ENCODE measurements at places on chromosomes 6 and 20.

- no peak for DNase-seq
Measured at GRCh38 chr6:129236001-129236517, 353.1 kb downstream of the LAMA2 start.

- no peak for DNase-seq
Measured at GRCh38 chr6:12138381-12138780, 126.3 kb downstream of the HIVEP1 start.

- no peak for DNase-seq
Measured at GRCh38 chr6:169858935-169859351, 107.5 kb downstream of the ERMARD start.

- DNase-seq: peak; percentile 81
Measured at GRCh38 chr6:143579703-143580102, 68.2 kb upstream of the FUCA2 start.

DNA sequence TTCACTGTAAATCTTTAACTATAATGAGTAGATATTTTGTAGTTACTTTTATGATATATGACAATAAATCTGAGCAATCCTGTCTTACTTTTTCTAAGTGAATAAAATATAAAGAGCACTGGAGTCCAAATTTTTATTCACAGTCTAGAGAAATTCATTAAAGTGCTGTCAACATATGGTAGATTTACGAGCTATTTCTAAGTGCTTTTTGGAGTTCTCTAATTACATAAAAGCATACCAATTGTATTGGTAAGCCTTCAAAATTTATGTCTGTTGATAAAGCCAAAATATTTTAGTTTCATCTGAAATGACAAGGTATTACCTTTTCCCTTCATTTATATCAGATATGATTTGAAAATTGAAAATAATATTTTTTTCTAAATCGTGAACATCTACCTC is 75.4 kb downstream of the MAN1A1 start:
- peak; percentile 25 for DNase-seq

GRCh38 chr6:154408891-154409500 is 52.4 kb upstream of the IPCEF1 start:
- DNase-seq: peak; percentile 22

GRCh38 chr20:44173846-44174245 is 13.1 kb downstream of the JPH2 start:
- DNase-seq: no peak

DNA sequence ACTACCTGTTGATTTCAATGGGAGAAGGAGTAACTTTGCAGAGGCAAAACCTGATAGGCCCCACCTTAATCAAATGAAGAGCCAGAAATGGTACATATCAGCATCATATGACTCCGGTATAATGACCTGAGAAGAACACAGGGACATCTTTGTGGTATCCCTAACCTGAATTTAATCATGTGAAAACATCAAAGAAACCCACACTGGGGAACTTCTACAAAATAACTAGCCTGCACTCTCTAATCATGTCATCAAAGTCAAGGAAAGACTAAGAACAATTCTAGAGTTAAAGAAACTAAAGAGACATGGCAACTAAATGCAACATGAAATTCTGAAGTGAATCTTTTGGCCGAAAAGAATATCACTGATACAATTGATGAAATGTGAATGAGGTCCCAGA is 34.9 kb downstream of the SLC17A4 start:
- no peak for DNase-seq

DNA sequence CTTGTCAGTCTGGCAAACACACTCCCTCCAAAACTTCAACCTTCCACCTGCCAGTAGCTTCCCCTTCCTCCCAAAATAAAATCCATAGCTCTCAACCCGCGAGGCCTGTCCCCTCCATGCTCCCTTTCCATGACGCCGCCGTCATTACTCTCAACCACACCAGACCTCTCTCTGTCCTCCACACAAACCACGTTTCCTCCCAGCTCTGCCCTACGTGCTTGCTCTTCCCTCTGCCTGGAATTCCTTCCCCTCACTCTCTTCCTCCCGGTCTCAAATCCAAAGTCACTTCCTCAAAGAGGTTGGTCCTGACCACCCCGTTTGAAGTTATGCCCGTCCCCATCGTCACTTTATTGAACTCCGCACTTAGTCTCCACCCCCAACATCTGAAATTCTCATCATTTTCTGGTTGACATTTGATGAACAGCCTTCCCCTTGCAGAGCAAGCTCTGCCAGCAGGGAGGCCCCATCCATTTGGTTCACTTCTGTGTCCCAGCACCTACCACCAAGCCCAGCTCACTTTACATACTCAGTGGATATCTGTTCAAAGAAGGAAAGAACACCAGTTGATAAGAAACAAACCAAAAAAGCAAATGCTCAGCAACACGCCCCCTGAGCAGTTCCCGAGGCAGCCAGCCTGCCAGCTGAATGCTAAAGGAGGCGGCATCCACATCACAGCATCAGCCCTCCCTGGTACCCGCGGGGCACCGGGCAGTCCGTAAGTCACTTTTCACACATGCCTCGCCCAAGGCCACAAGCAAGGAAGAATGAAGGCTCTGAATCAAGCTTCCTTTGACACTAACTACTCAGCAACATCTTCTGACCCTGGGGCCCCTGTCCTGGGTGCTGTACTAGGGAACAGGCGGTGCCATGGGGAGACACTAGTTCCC is 125.0 kb downstream of the NFATC2 start:
- no peak for DNase-seq

DNA sequence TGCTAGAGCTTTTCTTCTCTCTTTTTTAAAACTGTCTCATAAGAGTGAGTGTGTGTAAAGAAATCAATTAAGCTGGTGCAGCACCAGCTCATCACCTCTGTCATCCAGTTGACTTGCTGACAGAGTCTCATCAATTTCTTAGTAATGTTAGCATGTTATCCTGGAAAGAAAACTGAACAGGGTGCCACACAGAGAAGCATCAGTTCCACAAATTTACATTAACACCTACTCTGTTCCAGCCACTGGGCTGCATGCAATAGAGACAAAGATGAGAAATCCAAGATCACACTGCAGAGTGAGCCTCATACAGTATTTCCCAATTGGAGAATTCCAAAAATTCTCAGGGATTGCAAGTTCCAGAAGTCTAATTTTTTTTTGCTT is 207.0 kb upstream of the CITED2 start:
- DNase-seq: no peak

DNA sequence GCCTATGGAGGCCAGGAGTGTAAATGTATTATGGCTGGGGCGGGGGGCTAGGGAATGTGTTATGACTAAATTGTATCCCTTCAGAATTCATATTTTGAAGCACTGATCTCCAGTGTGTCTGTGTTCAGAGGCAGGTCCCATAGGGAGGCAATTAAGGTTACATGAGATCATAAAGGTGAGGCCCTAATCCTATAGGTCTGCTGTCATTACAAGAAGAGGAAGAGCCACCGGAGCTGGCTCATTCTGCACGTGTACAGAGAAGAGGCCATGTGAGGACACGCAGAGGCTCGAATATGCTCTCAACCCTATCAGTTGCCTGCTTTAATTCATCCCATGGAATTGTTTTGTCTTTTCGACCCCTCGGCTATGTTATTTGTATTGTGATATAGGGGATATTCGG is 76.9 kb downstream of the VTA1 start:
- DNase-seq: no peak

- DNase-seq: peak; percentile 63
Measured at GRCh38 chr20:45098103-45098773, 2.7 kb downstream of the KCNS1 start.

GRCh38 chr6:145809211-145809610 is 5.4 kb downstream of the FBXO30 start:
- DNase-seq: no peak

DNA sequence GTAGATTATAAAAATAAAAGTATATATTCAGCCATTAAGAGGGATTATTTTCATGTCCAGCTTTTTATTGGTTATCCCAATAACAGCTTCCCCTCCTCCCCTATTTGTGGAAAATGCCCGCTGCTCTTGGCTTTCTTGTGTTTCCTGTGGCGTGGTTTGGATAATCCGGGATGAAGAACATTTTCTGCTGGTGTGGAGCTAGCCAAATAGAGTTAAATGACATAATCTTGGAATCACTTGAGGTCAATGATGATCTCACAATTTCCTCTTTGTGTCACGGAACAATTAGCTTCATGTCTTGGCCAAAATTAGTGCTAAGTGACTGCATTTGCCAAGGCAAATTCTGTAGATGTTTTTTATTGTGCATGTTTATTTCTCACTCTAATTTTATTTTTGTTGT is 394.0 kb downstream of the LAMA2 start:
- no peak for DNase-seq

DNA sequence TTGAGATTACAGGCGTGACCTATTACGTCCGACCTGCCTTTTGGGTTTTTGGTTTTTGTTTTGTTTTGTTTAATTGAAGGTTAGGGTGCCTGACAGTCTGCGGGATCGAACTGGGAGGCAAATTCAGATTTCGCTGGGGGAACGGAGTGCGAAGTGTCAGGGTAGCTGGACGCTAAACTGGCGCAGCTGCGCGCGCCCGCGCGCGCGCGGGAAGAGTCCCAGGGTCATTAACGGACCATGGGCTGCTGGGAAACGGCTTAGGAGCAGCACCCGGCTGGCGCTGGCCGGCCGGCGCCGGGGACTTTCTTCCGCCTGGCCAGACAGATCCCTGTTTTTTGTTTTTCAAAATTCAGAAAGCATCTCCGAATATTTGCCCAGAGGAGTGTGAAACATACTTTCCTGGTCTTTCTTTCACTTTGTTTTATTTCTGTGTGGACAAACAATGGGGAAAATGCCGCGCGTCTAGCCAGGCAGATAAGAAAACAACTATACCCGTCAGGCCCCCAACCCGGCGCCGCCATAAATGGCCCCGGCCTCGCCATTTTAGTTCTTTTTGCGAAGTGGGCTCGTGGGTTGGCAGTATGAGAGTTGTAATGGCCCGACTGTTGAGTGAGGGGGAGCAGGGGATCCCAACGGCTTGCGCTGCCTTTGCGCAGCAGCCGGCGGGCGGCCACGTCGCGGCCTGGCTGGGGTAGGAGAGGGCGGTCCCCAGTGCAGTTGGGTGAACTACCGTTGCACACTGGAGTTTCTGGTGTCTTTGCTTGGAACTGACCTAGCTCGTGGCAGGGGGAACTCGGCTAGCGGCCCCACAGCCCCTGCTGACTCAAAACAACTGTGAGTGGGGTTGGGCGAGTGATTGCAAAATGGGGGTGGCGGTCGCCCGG is 7.1 kb downstream of the HSPA1B start:
- DNase-seq: peak; percentile 89

- DNase-seq: peak; percentile 57
Measured at GRCh38 chr6:17015144-17015543, 86.7 kb upstream of the STMND1 start.

- DNase-seq: peak; percentile 58
Measured at GRCh38 chr6:118812970-118813369, 81.0 kb upstream of the ASF1A start.

- DNase-seq: no peak
Measured at GRCh38 chr6:126086560-126086959, 100.2 kb downstream of the TRMT11 start.

DNA sequence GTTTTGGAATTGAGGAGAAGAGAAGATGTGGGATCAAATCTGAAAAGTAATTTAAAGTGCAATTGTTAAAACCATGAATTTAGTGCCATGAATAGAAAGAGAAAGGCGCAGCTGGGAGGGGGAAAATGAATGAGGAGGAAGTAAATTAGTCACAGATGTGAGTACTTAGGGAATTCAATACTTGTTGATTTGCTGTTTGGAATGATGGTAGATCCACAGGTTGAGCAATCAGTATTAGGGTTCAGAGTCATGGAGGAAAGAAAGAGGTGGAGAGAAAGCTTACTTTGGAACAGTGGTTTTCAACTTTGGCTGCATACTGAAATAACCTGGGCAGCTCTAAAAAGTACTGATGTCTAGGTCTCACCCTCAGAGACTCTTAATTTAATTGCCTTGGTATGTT is 229.7 kb upstream of the ASCC3 start:
- peak; percentile 10 for DNase-seq

DNA sequence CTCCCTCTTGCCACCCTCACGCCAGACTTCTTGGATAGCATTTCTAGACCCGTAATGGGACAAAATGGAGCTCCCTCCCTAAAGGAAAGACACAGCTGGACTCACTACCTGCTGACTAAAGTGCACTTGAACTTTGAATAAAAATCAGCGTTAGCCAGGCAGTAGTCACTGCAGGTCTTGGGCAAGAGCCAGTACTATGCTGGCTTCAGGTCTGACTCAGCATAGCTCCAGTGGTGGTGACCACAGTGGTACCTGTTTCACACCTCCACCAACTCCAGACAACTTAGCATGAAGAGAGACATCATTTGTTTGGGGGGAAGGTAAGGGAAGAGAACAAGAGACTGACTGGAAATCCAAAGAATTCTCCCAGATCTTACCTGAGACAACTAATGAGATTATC is 906.8 kb downstream of the GRIK2 start:
- no peak for DNase-seq

DNA sequence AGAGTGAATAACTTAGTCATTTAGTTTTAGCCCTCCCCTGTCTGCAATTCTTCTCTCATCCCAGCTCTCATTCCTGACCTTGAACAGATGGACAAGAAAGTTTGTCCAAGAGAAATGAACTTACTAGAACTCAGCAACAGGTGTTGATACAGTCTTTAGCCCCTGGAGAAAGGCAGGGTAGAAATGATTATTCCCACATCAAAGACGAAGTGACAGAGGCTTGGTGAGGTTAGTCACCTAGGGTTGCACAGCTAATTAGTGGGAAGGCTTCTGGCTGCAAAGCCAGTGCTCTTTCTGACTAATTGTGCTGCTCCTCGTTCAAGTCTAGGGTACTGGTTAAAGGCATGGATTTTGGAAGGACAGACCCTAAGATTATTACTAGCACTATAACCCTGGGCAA is 4.5 kb downstream of the ZDHHC14 start:
- DNase-seq: no peak

- no peak for DNase-seq
Measured at GRCh38 chr6:129921169-129921817, 60.2 kb upstream of the TMEM244 start.

- DNase-seq: no peak
Measured at GRCh38 chr20:64247970-64248841, 7.3 kb upstream of the PCMTD2 start.

GRCh38 chr6:2891768-2892170 is 11.3 kb downstream of the SERPINB9 start:
- DNase-seq: no peak

GRCh38 chr6:26204332-26205160 is 117.3 kb downstream of the HFE start:
- peak; percentile 99 for DNase-seq

DNA sequence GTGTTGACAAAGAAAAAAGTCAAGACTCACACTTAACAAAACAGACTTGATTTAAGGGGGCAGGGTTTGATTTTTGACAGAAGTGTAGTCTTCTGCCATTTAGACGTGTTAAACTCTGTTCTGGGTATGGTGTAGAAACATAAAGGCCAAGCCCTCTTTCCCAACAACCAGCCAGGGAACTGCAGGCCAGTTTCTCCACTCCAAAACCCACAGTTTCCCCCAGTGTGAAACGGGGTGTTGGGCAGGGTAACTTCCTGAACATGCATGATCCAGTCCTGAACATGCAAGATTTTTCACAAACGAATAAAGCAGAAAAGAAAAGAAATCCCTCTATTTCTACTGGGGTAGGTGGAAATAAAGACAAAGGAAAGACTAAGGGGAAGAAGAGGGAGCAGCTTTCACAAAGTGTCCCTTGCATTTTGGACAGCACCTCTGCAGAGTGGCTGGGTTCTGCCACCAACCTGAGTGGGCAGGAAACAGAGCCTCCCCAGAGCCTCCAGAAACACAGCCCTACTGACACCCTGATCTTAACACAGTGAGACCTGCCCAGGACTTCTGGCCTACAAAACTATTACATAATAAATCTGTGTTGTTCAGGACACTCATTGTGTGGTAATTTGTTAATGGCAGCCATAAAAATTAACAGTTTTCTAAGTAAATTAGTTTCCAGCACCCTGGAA is 7.5 kb downstream of the APMAP start:
- no peak for DNase-seq
